Common myeloid progenitor, CD34-positive (primary cell): ENCODE measurements at places on chromosomes 6 and 20.

- peak; percentile 66 for DNase-seq
Measured at GRCh38 chr6:42963855-42964605, 3.5 kb downstream of the GNMT start.

- DNase-seq: no peak
Measured at GRCh38 chr6:19831358-19831757, 5.8 kb upstream of the ID4 start.

DNA sequence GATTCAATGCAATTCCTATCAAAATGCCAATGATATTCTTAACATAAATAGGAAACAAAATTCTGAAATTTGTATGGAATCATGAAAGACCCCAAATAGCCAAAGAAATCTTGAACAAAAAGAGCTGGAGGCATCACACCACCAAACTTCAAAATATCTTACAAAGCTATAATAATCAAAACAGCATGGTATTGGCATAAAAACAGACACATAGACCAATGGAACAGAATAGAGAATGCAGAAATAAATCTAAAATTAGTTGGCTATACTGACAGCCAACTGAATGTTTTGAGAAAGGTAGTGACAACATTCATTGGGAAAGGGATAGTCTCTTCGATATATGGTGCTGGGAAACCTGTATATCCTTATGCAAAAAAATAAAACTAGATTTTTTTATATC is 121.9 kb upstream of the ASCC3 start:
- DNase-seq: no peak

GRCh38 chr20:52497731-52498130 is 306.2 kb upstream of the ZFP64 start:
- DNase-seq: no peak

DNA sequence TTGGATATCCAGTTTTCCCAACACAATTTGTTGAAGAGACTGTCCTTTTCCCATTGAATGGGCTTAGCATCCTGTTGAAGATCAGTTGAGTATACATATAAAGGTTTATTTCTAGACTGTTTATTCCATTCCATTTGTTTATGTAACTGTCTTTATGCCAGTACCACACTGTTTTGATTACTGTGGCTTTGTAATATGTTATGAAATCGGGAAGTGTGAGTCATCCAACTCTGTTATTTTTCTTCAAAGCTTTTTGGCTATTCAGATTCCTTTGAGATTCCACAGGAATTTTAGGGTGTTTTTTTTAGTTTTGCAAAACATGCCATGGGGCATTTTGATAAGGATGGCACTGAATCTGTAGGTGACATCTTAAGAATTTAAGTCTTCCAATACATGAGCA is 188.3 kb downstream of the BMP7 start:
- no peak for DNase-seq

DNA sequence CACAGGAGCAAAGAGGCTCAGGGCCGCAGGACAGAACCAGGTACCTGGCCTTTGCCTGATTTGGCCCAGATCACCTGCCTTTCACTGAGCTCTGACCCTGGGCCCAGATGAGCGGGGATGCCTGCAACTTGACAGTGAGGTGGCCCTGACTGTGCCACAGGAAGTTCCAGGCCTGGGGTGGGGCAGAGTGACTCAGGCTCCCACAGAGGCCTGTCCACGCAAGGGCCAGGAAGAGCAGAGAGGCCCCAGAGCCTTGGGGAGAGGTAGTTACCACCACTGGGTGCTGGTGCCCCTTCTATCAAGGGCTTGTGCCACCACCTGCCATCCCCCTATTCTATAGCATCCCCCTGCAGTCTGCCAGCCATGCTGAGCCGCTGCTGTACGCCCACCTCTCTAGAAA is 4.1 kb upstream of the NOL4L start:
- no peak for DNase-seq

DNA sequence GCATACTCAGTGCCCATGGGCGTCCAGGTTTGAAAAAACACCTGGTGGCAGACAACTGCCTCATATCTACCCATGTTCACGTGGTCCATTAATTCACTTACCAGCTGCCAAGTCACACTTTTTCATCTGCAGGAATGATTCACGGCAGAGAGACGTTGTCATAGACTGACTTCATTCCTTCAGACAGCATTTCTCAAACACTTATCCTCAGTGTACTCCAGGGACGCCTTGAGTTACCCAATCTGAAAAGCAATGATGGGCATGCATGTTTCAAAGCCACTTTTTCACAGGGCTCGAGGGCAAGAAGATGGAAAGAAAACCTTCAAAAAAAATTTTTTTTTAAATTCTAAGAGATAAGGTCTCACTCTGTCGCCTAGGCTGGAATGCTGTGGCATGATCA is 6.0 kb downstream of the MMP24OS start:
- DNase-seq: no peak

DNA sequence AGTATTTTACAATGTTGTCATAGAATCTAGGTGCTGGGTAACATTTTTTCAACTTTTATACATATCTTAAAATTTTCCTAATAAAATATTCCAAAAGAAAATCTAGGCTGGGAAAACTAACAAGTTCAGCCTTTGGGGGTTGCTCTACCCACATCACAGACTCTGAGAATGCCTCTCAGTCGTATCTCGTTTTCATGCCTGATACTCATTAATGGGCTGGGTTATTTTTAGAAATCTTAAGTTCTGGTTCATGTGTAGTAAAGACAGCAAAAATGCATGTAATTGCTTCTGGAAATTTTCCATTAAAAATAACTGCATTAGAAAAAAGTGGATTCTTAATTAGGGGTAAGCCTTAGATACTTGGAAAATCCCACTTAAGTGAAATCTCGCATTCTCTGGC is 149.3 kb downstream of the SLC24A3 start:
- no peak for DNase-seq

DNA sequence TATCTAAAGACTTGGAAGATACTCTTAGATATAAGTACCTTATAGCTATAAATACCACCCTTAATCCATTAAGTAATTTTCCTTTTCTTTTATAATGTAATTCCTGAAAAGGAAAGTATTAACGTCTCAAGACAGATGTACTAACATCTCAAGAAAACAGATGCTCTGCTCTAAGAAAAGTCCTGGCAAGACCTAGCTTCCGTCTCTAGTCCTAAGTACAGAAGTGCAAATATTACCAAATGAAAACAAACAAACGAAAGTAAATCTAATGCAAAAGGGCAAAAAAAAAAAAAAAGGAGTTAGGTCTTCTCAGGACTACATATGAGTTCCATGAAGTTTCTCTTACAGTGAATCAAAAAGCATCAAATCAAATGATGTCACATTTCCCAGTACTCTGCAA is 106.8 kb upstream of the PDE10A start:
- DNase-seq: no peak

- DNase-seq: no peak
Measured at GRCh38 chr20:62858058-62858830, 3.4 kb downstream of the TCFL5 start.

GRCh38 chr6:112396221-112396620 is 49.1 kb downstream of the RFPL4B start:
- no peak for DNase-seq

GRCh38 chr6:76072562-76072961 is at the start of gene IMPG1:
Gene IMPG1, minus strand, starts transcription at chr6:76072662. Its CDS starts 174 bp downstream, at chr6:76072488.
- DNase-seq: no peak

DNA sequence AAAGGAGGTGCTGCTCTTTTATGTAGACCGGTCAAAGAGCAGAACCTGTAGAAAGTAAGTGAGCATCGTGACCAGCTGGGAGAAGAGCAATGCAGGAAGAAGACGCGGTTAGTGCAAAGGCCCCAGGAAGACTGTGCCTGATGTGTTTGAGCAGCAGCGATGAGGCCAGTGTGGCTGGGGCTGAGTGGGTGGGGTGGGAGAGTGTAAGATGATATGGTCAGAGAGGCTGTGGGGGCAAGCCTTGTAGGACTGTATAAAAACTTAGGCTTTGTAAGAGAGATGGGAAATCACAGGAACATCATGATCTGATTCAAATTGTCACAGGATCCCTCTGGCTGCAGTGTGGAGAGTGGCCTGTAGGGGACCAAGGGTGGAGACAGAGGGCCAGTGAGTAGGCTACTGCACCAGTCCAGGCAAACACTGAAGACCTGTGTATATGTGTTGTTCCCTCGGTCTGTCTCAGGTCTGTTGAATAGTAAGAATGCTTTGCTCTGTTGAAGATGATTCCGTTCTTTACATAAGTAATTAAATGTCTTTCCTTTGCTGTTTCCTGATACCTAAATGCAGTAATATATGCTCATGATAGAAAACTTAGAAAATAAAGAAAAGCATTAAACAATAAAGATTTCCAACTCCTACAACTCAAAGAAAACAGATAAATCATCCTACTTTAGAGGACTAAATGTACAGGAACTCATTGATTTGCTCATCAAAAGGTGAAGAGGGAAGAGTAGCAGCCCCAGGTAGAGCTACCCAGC is 23.6 kb upstream of the WFDC2 start:
- no peak for DNase-seq

DNA sequence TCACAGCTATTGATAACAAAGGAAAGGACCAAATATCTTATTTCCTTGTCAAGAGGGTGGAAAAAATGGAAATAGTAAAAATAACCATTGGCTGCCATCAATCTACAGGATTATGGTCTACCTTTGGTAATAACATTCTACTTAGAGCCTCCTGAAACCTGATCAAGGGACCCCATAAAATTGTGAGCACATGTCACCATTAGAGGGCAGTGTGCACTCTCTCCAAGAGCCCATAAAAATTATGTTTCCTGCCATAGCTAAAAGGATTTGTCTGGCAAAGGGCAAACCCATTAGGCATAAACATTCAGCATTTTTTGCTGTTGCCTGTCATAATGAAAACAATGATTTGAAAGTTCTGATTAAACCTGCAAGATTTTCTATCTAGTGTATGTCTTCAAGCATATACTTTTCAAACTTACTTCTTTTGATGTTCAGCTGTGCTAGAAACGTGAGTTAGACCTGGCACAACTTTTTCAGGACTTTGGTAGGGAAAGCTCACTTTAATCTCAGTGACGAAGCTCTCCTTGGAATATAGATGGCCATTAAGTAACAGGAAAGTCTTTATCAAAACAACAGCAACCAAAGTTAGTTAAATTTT is 120.7 kb upstream of the ZFP64 start:
- DNase-seq: peak; percentile 57

DNA sequence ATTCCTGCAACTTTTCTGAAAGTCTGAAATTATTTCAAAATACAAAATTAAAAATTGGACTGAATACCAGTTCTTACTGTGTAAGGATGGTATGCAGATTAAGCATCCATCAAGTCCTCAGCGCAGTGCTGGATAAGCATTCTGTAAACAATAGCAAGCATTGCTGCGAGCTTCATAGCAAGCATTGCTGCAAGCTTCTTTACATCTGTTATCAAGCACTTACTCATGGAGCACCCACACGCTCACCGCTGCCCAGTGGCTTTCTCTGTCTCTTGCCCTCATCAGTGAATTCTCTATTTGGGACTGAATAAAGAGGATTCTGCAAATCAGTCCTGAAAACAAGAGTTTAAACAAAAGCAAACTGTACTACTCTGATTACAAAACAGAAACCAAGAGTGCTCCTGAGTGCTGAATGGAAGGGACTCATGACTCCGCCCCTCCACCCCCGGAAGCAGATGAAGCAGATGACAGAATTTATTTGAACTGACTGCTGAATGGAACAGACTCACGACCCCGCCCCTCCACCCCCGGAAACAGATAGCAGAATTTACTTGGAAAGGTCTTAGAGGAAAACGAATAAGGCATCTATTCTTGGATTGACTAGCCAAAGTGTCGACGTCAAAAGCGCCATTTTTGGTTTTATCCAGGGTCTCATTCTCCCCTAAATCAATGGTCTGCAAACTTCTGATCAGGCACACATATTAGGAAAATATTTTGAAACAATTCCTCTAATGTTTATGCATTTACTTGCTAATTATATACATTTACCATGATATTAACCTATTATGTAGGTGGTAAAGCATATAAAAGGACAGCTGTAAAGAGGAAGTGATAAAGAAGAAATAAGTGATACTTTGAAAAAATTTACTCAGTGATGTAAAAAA is 22.1 kb upstream of the EYA2 start:
- DNase-seq: no peak

GRCh38 chr20:52448513-52449232 is 257.1 kb upstream of the ZFP64 start:
- no peak for DNase-seq

- DNase-seq: no peak
Measured at GRCh38 chr6:105569706-105570105, 166.8 kb upstream of the PREP start.

DNA sequence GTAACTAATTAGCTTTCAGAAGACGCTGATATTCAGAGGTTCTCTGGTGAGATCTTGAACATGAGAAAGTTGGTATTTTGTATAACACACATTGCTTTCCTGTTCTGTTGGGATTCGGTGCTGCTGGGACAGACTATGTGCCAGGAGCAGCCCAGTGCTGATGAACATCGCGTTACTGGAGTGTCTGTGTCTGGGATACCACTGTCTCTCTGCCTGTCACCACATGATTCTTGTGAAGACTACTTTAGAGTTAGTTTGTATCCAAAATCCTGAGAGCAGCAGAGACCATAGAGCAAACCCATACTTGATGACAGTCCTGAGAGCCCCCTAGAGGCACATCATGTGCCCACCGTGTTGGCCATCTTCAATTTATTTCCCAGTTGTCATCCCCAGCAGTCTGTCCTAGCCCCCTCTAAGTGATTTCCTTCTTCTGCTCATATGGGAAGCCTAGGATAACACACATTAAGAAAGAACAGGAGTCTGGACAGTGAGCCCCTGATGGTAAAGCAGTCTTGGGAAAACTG is 41.8 kb upstream of the TINAG start:
- DNase-seq: no peak

DNA sequence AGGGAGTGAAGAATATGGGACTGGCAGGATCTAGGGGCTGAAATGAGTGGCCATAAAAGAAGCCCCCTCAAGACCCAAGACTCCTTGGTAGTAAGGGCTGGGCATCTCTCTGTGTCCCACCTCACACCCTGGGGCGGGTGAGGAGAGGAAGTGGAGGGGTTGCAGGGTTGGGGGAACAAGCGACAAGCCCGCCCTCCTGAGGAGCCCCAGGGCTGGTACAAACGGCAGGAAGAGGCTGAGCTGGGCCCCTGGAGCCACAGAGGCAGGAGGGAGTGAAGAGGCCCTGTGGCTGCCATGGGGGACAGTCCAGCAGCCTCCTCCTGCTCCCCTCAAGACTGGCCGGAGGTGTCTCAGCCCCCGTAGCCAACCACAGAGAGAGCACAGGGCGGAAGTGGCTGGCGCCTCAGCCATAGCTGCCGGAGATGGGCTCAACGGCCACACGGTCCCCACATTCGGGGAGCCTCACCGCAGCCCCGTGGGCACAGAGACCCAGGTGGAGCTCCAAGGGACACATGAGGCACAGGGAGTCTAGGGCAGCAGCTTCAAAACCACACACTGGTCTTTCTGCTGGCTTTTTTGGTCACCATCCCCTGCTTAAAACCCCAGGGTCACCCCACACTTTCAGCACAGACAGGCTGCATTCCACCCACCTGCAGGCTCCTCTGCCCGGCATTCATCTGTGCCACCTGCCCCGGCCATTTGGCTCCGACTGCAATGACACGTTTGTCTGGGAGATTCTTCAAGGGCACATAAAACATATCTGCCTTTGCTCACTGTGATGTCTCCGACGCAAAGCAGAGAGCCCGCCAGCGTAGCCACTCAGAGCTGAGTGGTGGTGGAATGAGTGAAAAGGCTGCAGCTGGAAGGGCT is 524 bp downstream of the C20orf203 start:
- peak; percentile 85 for DNase-seq

DNA sequence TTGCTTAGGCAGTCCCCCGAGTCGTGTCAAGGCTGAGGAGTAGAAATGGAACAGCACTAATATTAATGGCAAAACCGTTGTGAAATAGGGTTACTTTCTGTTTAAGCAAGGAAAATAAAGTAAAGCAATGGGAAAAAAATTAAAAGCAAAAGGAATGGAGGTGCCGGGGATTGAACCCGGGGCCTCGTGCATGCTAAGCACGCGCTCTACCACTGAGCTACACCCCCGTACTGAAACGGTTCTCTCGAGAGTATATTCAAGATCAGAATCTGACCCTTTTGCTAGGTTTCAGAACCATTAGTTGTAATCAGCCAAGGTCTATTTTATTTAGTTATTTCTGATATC is 85.5 kb downstream of the TRIM27 start:
- DNase-seq: peak; percentile 88
